ENCODE measurements at places on chromosomes 7 and 10. TPM values are rescaled to one million over a fixed set of nuclear protein-coding genes. Genes with fewer than 3 reads are reported as not detected.

The ZNF438 gene
- 5.3 TPM for total RNA-seq

The PTN gene
- 35.4 TPM for total RNA-seq

The PAX2 gene
- not detected for total RNA-seq

The BICC1 gene
- 72.9 TPM for total RNA-seq

The TAS2R41 gene
- total RNA-seq, result 0.17 TPM

The EPO gene
- not detected for total RNA-seq

The PSTK gene
- 4.5 TPM for total RNA-seq

The TMEM176B gene
- not detected for total RNA-seq

The DGKI gene
- total RNA-seq, result 1.7 TPM

The RNF32 gene
- 7.7 TPM for total RNA-seq

The ANKMY2 gene
- total RNA-seq, result 33.4 TPM

The KCND2 gene
- 7.3 TPM for total RNA-seq

Data from smooth muscle cell of trachea (primary cell).